ENCODE measurements at places on chromosomes 1 and 21.

GRCh38 chr1:60245324-60245723 is 171.8 kb upstream of the C1orf87 start:
- no peaks in the 10 kb centered on the region for H3K36me3 ChIP-seq
- no peak overlapping the region for H3K4me3 ChIP-seq
- no peaks in the 10 kb centered on the region for H3K27me3 ChIP-seq
- DNase-seq, result no peak
- no peak overlapping the region for H3K27ac ChIP-seq

DNA sequence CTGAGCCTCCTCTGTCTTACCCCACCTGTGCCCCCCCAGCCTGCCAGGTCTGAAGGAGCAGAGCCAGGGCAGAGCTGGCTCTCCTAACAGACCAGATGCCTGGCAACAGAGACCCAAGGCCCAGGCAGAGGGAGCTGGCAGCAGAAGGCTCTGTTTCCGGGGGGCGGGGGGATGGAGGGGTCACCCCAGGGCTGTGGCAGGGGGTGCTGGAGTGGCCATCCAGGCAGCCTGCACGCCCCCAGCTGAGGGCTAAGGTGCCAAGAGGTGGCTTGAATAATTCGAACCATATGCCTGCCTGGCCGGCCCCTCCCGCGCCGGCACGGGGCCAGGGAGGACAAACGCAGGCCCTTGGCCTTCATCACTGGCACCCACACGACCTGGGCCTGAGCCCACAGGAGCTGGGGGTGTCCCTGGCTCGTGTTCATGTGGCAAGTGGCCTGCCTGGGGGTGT is 16.0 kb upstream of the PLEKHG5 start:
- H3K27ac ChIP-seq, result no peak overlapping the region
- peak; percentile 79 for DNase-seq
- H3K4me1 ChIP-seq, result peaks cover 2% of the 10 kb centered on the region
- H3K36me3 ChIP-seq, result no peaks in the 10 kb centered on the region
- H3K27me3 ChIP-seq, result no peaks in the 10 kb centered on the region

DNA sequence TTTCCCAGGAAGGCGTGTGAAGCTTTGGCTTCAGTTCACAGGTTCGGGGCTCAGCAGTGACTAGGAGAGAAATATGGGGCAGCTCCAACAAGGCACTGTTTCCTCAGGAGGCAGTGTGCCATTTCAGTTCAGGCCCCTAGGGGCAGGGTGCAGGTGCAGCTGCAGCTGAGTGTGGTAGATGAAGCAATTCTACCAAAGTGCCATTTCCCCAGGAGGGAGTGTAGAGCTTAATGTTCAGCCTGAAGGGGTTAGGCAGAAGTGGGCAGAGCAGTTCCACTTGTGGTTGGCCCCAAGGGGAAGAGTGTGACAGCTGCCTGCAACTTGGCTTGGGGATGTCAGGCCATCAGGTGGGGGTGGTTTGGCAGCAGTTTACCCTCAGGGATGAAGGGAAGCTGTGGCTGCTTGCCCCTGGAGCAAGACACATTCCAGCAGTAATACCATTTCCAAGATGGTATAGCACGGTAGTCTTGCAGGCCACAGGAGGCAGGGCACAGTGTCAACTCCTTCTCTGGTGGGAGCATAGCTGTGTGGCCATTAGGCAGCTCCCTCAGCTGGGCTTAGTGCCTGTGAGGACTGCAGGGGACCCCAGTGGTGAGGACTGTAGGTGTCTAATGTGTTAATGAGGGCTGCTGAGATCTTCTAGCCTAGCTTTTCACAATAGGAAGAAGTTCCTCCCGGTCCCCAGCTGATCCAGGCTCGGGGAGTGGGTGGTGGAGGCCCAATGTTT is 34.7 kb downstream of the RGSL1 start:
- no peak overlapping the region for H3K27ac ChIP-seq
- H3K36me3 ChIP-seq, result no peaks in the 10 kb centered on the region
- H3K27me3 ChIP-seq, result no peaks in the 10 kb centered on the region
- no peak overlapping the region for H3K4me3 ChIP-seq
- DNase-seq, result no peak

DNA sequence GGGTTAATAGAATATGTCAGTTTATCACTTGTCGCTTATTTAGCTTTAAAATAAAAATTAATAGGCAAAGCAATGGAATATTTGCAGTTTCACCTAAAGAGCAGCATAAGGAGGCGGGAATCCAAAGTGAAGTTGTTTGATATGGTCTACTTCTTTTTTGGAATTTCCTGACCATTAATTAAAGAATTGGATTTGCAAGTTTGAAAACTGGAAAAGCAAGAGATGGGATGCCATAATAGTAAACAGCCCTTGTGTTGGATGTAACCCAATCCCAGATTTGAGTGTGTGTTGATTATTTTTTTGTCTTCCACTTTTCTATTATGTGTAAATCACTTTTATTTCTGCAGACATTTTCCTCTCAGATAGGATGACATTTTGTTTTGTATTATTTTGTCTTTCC is 98.1 kb downstream of the TGFB2 start:
- no peak overlapping the region for H3K27ac ChIP-seq
- no peaks in the 10 kb centered on the region for H3K36me3 ChIP-seq
- no peaks in the 10 kb centered on the region for H3K27me3 ChIP-seq
- H3K4me1 ChIP-seq, result no peaks in the 10 kb centered on the region

- H3K27ac ChIP-seq, result no peak overlapping the region
- peaks cover 18% of the 10 kb centered on the region for H3K27me3 ChIP-seq
- no peak overlapping the region for H3K4me3 ChIP-seq
Observed at GRCh38 chr1:54477153-54477561, 70.9 kb upstream of the ACOT11 start.

GRCh38 chr1:201260236-201260590 is 23.1 kb upstream of the PKP1 start:
- H3K4me1 ChIP-seq, result peaks cover 13% of the 10 kb centered on the region
- no peak for DNase-seq

- no peaks in the 10 kb centered on the region for H3K4me1 ChIP-seq
- no peak overlapping the region for H3K27ac ChIP-seq
- H3K4me3 ChIP-seq, result no peak overlapping the region
- no peak for DNase-seq
Observed at GRCh38 chr1:201088901-201089525, 23.2 kb downstream of the CACNA1S start.

- no peak overlapping the region for H3K27ac ChIP-seq
- no peaks in the 10 kb centered on the region for H3K27me3 ChIP-seq
- no peak for DNase-seq
- H3K4me1 ChIP-seq, result peaks cover 7% of the 10 kb centered on the region
- no peaks in the 10 kb centered on the region for H3K36me3 ChIP-seq
Observed at GRCh38 chr1:211634931-211635330, 40.5 kb downstream of the NEK2 start.

DNA sequence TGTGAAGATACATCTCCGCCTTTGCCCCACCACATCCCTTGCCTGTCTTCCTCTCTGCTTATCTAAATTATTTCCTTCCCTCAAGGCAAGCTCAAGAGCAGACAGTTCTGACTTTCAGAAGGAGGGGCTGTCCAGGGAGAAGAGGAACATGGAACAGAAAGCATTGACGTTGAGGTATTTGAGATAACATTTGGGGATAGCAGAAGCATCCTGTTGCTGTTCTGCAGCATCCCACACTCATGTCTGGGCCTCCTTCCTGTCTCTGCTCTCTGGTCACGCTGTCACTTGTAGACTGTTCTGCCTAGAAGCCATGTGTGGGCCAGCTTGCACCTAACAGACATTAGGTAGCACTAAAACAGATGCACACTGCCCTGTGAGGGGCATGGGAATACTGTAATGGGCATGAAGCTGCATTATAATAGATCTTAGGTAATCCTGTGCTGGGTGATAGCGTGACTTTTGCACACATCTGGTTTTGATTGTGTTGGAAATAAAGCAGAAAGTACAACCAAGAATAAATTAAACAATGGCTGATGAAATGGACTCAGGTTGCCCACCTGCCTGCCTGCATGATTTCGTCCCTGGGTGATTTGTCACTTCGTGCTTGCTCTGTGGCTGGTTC is 660 bp upstream of the RD3 start:
- H3K27ac ChIP-seq, result no peak overlapping the region
- DNase-seq, result no peak
- H3K36me3 ChIP-seq, result no peaks in the 10 kb centered on the region
- no peaks in the 10 kb centered on the region for H3K27me3 ChIP-seq

DNA sequence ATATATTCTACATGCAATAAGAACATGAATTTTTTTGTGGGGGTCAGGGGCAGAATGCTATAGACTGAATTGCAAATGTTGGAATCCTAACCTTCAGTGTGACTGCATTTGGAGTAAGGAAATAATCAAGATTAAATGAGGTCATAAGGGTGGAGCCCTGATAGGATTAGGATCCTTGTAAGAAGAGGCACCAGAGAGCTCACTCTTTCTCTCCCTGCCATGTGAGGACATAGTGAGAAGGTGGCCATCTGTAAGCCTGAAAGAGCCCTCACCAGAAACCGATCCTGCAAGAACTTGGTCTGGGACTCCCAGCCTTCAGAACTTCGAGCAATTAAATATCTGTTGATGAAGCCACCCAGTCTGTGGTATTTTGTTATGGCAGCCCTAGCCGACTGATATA is 70.3 kb upstream of the SOX13 start:
- no peaks in the 10 kb centered on the region for H3K36me3 ChIP-seq
- H3K27me3 ChIP-seq, result no peaks in the 10 kb centered on the region
- no peaks in the 10 kb centered on the region for H3K4me1 ChIP-seq

- no peaks in the 10 kb centered on the region for H3K4me1 ChIP-seq
- H3K27me3 ChIP-seq, result no peaks in the 10 kb centered on the region
- no peak overlapping the region for H3K4me3 ChIP-seq
- no peaks in the 10 kb centered on the region for H3K36me3 ChIP-seq
Observed at GRCh38 chr1:42993502-42994136, 35.0 kb upstream of the SLC2A1 start.

GRCh38 chr1:21058035-21058793 is 118.5 kb downstream of the EIF4G3 start:
- no peaks in the 10 kb centered on the region for H3K4me1 ChIP-seq
- no peak overlapping the region for H3K4me3 ChIP-seq
- no peaks in the 10 kb centered on the region for H3K27me3 ChIP-seq
- H3K27ac ChIP-seq, result no peak overlapping the region

DNA sequence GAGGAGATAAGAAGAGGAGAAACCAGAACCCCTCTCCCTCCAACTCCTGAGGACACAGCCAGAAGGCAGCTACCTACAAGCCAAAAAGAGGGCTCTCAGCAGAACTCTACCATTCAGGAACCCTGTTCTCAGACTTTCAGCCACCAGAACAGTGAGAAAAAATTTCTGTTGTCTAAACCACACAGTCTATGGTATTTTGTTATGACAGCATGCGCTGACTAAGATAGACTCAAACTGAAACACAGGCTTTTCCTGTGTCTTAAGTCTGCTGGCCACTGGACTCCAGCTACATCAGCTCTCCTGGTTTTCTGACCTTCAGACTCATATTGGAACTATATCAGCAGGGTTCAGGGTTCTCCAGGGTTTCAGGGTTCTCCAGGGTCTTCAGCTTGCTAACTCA is 126.5 kb upstream of the TNFSF4 start:
- H3K27ac ChIP-seq, result no peak overlapping the region
- no peak overlapping the region for H3K4me3 ChIP-seq

DNA sequence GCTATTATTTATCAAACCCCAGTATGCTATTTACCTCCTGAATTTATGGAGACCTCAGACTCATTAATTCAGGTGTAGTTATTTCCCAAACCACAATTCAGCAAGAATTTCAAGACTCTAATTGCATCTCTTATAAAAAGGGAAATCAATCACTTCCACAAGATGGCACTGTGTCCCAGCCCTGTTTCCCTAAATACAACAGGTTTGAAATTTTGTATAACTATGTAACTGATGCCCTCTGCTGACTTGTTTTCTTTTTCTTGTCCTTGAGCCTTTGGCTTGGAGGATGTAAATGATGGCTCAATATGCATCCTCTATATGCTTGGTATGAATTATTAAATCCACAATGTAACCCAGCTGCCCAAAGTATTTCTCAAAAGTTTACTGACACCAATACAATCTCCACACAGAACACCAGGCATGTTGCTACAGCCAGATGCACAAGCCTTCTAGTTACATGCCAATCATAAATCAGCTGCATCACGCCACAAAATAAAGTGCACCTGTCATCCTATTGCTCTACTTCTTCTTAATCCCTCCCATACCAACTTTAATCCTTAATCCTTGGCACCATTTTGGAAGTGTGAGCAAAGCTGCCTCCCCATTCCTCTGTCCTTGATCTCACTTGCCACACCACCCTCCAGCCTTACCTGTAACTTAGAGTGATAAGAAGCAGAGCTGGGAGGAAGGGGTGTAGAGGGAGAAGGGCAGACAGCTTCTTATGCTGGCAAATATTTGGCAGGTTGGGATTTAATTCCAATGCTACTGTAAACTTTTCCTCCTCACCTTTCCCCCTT is 9.0 kb downstream of the C1orf105 start:
- H3K4me3 ChIP-seq, result no peak overlapping the region
- no peak for DNase-seq
- H3K36me3 ChIP-seq, result no peaks in the 10 kb centered on the region
- H3K4me1 ChIP-seq, result peaks cover 8% of the 10 kb centered on the region
- no peak overlapping the region for H3K27ac ChIP-seq

GRCh38 chr1:151680826-151681225 is 35.8 kb downstream of the CELF3 start:
- no peaks in the 10 kb centered on the region for H3K27me3 ChIP-seq
- H3K4me1 ChIP-seq, result peaks cover 5% of the 10 kb centered on the region
- DNase-seq, result no peak
- no peak overlapping the region for H3K27ac ChIP-seq

DNA sequence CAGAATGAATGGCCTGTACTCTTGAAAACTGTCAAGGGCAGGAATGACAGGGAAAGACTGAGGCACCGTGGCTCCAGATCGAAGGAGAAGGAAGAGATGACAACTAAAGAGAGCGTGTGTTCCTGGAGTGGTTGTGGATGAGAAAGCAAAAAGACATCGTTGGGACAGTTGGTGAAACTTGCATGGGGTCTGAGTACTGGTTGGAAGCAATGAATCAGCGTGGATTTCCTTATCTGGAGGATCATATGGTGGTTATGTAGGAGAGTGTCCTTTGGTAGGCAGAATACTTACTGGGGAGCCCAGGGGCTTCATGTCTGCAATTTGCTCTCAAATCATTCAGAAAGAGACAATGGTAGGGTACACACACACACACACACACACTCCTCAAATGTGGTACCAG is 13.9 kb downstream of the LEMD1 start:
- no peaks in the 10 kb centered on the region for H3K36me3 ChIP-seq
- H3K4me1 ChIP-seq, result no peaks in the 10 kb centered on the region
- DNase-seq, result no peak

GRCh38 chr1:155253797-155254196 is 1.5 kb downstream of the ENTREP3 start:
- H3K4me3 ChIP-seq, result no peak overlapping the region
- H3K36me3 ChIP-seq, result peaks cover 22% of the 10 kb centered on the region

DNA sequence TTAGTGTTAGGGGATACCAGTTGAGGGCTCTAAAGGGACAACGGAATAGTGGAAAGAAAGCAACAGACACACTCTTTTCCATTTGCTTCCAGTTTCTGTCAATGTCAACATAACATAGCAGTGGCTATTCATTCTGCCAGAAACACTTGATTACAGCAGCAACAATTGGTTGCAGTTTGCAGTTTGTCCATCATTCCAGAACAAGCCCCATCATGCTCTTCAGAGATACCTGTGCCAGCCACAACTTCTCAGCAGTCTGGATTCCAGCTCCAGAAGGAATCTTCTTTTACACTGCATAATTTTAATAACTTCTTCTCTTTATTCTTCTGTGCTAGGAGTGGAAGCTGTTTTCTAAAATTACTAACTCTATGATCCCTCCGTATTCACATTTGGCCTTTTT is 1521.4 kb downstream of the PLA2G4A start:
- H3K4me3 ChIP-seq, result no peak overlapping the region
- DNase-seq, result no peak
- H3K4me1 ChIP-seq, result no peaks in the 10 kb centered on the region
- no peak overlapping the region for H3K27ac ChIP-seq
- no peaks in the 10 kb centered on the region for H3K36me3 ChIP-seq

- no peaks in the 10 kb centered on the region for H3K36me3 ChIP-seq
- H3K4me1 ChIP-seq, result peaks cover 30% of the 10 kb centered on the region
- H3K4me3 ChIP-seq, result peak within 1 kb of the TSS; percentile 88
- peak; percentile 31 for DNase-seq
- H3K27me3 ChIP-seq, result no peaks in the 10 kb centered on the region
Observed at GRCh38 chr1:23483321-23484252, at the start of gene ASAP3. Gene ASAP3, minus strand, starts transcription at chr1:23484179. Its CDS starts 46 bp downstream, at chr1:23484133.

Measured in upper lobe of left lung (tissue), 6 donors.